ENCODE measurements at places on chromosomes 7 and 10.

- no peaks in the 10 kb centered on the region for H3K27me3 ChIP-seq
- no peak overlapping the region for H3K27ac ChIP-seq
- no peaks in the 10 kb centered on the region for H3K4me1 ChIP-seq
Observed at GRCh38 chr7:142176901-142177300, 65.4 kb downstream of the MGAM2 start.

- H3K4me1 ChIP-seq, result no peaks in the 10 kb centered on the region
- no peak overlapping the region for H3K4me3 ChIP-seq
- no peak overlapping the region for H3K27ac ChIP-seq
- no peak for DNase-seq
- H3K36me3 ChIP-seq, result no peaks in the 10 kb centered on the region
Observed at GRCh38 chr7:105890290-105890997, 14.0 kb upstream of the ATXN7L1 start.

- H3K27me3 ChIP-seq, result no peaks in the 10 kb centered on the region
- H3K36me3 ChIP-seq, result no peaks in the 10 kb centered on the region
- DNase-seq, result no peak
- H3K27ac ChIP-seq, result no peak overlapping the region
Observed at GRCh38 chr7:129479831-129480230, 22.5 kb upstream of the SMKR1 start.

DNA sequence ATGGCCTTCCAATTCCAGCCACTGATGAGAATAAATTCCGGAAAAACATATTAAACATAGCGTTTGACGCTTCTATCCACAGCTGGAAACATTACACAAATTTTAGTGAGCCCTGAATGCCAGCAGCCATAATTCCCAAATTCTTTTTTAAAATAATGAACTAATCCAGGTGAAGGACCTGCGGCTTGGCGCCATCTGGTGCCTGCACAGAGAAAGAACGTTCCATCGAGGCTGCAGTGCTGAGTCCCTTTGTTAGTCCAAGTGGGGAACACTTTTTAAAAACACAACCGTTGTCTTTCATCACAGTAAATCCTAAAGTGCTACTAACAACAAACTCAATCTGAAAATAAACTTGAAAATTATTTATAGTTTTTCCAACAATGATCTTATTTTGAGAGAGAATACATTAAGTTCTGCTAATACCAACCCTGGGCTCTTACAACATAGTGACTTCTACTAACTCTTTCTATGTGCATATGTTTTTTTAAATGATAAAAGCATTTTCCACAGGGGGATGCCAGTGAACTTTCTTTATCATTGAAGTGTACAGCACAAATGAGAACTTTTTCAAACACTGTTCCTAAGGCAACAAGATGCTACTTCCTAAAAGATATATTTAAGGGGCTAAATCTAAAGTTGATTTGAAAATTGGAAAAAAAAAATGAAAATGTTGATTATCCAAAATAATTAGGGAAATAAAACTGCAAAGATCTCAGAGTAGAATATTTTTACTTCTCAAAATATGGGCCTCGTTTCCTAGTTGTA lies 166.9 kb upstream of the RNF32 start:
- peak; percentile 31 for DNase-seq
- peaks cover 13% of the 10 kb centered on the region for H3K27me3 ChIP-seq
- no peaks in the 10 kb centered on the region for H3K36me3 ChIP-seq
- H3K27ac ChIP-seq, result no peak overlapping the region
- H3K4me1 ChIP-seq, result no peaks in the 10 kb centered on the region
- no peak overlapping the region for H3K4me3 ChIP-seq

DNA sequence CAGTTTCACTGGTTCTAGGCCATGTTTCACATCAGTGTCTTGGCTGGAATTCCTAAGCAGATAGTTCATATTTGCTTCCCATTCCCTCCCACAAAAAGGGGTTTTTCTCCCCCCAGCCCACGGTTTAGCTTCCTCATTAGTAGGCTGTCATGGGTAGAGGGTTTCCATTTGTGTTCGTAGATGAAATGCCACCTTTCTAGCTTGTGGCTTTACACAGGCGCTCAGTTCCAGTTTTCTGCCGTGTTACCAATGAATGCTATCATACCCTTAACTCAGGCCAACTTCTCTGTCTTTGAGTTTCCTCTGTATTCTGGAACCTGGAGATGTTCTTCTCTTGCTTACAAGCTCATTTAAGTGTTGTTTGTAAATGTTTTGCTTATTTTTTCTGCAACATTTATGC lies 26.8 kb downstream of the CALD1 start:
- peaks cover 3% of the 10 kb centered on the region for H3K27me3 ChIP-seq
- no peaks in the 10 kb centered on the region for H3K36me3 ChIP-seq
- no peaks in the 10 kb centered on the region for H3K4me1 ChIP-seq
- H3K4me3 ChIP-seq, result no peak overlapping the region
- no peak for DNase-seq

DNA sequence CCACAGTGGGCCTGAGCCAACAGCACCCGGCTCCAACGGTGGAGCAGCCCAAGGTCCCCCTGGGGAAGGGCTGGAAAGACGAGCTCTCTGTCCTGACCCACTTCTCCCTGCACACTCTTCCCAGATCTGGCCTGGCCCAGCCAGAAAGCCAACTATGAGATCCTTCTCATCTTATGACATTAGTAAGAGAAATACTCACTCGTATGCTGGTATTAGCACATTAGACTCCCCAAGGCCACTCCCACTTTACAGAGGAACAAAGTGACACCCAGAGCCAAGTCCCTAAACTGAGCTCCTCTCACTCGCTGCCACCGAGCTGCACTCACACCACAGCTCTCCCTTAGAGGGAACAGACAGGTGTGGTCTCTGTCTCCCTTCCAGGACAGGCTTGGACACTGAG lies 24.8 kb downstream of the DLG5 start:
- H3K36me3 ChIP-seq, result no peaks in the 10 kb centered on the region
- no peak overlapping the region for H3K27ac ChIP-seq
- H3K4me3 ChIP-seq, result no peak overlapping the region
- H3K27me3 ChIP-seq, result no peaks in the 10 kb centered on the region

GRCh38 chr10:82213784-82214183 lies 338.8 kb downstream of the NRG3 start:
- H3K27ac ChIP-seq, result no peak overlapping the region
- H3K4me3 ChIP-seq, result no peak overlapping the region
- H3K36me3 ChIP-seq, result no peaks in the 10 kb centered on the region
- DNase-seq, result no peak
- no peaks in the 10 kb centered on the region for H3K27me3 ChIP-seq
- H3K4me1 ChIP-seq, result no peaks in the 10 kb centered on the region

- no peaks in the 10 kb centered on the region for H3K4me1 ChIP-seq
- no peak overlapping the region for H3K27ac ChIP-seq
- H3K4me3 ChIP-seq, result no peak overlapping the region
- H3K27me3 ChIP-seq, result no peaks in the 10 kb centered on the region
- H3K36me3 ChIP-seq, result no peaks in the 10 kb centered on the region
Observed at GRCh38 chr7:36613031-36613614, 111.2 kb downstream of the AOAH start.

- H3K27me3 ChIP-seq, result peaks cover 30% of the 10 kb centered on the region
- H3K4me1 ChIP-seq, result no peaks in the 10 kb centered on the region
- no peak for DNase-seq
Observed at GRCh38 chr7:150858236-150859197, 6.2 kb downstream of the AOC1 start.

- peaks cover 16% of the 10 kb centered on the region for H3K4me1 ChIP-seq
- H3K27me3 ChIP-seq, result no peaks in the 10 kb centered on the region
- H3K4me3 ChIP-seq, result no peak overlapping the region
- H3K36me3 ChIP-seq, result peaks cover 47% of the 10 kb centered on the region
- no peak for DNase-seq
Observed at GRCh38 chr7:883055-884021, 7.0 kb downstream of the GET4 start.

- H3K27ac ChIP-seq, result no peak overlapping the region
- DNase-seq, result peak; percentile 2
- peaks cover 2% of the 10 kb centered on the region for H3K27me3 ChIP-seq
- no peaks in the 10 kb centered on the region for H3K36me3 ChIP-seq
- no peaks in the 10 kb centered on the region for H3K4me1 ChIP-seq
Observed at GRCh38 chr10:1374511-1375345, 318.5 kb downstream of the WDR37 start.

DNA sequence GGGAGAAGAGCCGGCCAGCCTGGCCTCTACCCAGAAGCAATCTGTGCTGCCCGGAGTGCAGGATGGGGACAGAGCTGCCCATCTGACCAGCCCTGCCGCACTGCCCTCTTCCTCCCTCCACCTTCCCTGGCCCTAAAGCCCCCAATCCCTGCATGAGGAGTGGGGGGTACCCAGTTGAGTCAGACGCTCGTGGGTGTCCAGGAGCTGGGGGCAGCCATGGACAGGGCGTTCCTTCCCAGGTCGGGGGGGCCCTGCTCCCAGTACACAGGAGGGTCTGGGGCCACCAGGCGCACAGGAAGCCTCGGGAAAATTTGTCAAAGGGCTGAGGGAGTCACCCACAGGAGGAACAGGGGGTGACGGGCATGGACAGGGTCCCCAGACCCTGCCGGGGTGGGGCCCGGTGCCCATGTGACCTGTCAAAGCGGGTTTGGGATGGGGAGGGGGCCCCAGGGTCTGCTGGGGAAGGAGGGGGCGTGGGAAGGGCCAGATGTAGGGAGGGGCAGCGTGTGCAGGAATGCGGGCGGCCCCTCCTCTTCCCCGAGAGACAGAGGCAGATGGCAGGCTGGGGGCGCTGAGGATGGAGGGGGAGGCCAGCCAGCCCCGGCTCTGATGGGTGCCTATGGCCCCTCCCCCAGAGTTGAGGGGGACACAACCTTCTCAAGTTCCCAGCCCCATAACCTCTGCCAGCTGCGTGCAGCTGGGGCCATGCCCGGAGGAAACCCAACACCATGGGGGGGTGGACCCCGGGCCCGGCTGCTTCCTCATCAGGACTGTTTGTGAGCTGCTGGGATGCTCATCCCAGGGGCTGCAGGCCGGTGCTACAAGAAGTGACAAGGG lies 21.5 kb upstream of the GRIFIN start:
- DNase-seq, result no peak
- no peak overlapping the region for H3K4me3 ChIP-seq

- H3K27me3 ChIP-seq, result no peaks in the 10 kb centered on the region
- DNase-seq, result no peak
- H3K36me3 ChIP-seq, result no peaks in the 10 kb centered on the region
- H3K4me1 ChIP-seq, result no peaks in the 10 kb centered on the region
- H3K27ac ChIP-seq, result no peak overlapping the region
- H3K4me3 ChIP-seq, result no peak overlapping the region
Observed at GRCh38 chr10:86288695-86289576, 77.7 kb downstream of the GRID1 start.

DNA sequence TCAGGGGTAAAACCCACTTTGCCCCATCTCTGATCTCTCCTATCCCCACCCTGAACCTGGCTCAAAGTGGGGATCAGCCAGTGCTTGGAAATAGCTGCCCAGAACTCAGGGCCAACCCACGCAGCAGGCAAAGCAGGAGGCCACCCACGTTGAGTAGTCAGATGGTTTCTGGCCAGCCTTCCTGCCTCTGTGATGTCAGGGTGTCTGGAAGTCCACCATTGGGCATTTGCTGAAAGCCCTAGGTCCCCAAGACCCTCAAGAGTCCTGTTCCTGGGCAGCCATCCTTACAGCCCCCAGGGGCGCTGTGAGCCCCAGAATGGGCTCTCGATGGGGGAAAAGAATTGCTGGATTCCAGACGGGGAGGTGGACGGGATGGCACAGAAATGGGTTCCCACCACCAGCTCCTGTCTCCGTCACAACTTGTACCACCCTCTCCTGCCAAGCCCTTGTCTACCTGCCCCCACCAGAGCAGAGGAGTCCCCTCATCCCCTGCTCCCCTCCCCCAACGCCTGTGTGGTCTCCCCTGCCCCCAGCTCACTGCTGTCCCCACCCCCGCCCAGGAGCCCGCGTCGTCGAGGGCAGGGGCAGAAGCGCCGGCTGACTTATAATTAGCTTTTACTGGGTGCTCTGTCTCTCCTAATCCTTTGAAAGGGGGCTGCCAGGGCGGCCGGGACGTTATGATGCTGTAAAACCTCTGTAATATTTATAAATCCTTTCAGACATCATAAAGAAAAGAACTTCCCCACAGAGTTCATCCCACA lies 3.9 kb downstream of the MYL10 start:
- H3K27me3 ChIP-seq, result peaks cover 17% of the 10 kb centered on the region
- no peak overlapping the region for H3K4me3 ChIP-seq
- no peak overlapping the region for H3K27ac ChIP-seq
- no peaks in the 10 kb centered on the region for H3K4me1 ChIP-seq
- DNase-seq, result no peak

GRCh38 chr7:84735677-84736076 lies 451.2 kb downstream of the SEMA3D start:
- H3K36me3 ChIP-seq, result no peaks in the 10 kb centered on the region
- H3K27me3 ChIP-seq, result no peaks in the 10 kb centered on the region
- no peak overlapping the region for H3K27ac ChIP-seq
- no peak overlapping the region for H3K4me3 ChIP-seq

DNA sequence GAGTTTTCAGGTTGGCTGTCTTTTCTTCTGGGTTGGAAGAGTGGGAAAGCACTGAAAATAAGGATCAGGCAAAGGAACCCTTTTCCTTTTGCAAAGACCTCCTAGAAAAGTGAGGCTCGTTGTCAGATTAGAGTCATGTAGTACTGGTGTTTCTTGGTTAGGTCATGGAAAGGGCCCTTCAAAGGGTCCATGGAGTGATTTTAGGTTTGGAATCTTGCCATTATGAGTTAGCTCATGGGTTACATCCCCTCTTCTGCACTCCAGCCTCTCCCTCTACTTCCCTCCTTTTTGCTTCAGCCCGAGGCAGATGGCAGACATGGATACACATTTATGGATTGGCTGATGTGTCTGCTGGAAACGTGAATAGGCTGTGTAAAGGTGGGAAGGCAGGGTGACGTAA lies 47.0 kb downstream of the CREB5 start:
- H3K36me3 ChIP-seq, result no peaks in the 10 kb centered on the region
- no peak overlapping the region for H3K4me3 ChIP-seq
- H3K4me1 ChIP-seq, result no peaks in the 10 kb centered on the region
- DNase-seq, result no peak
- no peak overlapping the region for H3K27ac ChIP-seq
- H3K27me3 ChIP-seq, result peaks cover 7% of the 10 kb centered on the region

GRCh38 chr7:113044394-113044793 lies 42.2 kb downstream of the GPR85 start:
- H3K27ac ChIP-seq, result no peak overlapping the region
- no peaks in the 10 kb centered on the region for H3K36me3 ChIP-seq
- H3K4me3 ChIP-seq, result no peak overlapping the region
- H3K27me3 ChIP-seq, result peaks cover 3% of the 10 kb centered on the region
- H3K4me1 ChIP-seq, result no peaks in the 10 kb centered on the region
- DNase-seq, result no peak

DNA sequence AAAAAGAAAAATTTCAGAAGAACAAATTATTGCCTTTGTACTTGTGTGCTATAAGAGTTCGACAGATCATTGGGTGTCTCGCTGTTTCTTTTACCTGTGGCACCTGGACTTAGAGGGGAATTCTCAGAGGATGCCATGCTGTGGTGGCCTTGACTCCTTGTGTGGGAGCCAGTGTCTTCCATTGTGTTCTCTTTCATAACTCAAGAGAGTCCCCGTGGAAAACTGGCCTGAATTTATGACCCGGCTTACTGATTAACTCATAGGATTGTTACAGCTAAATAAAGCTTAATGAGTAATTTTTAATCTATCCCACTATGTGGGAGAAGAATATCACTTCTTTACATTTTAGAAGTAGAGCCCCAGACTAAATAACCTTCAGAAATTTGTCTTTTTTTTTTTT lies 54.5 kb downstream of the UBE3C start:
- H3K27ac ChIP-seq, result no peak overlapping the region
- no peaks in the 10 kb centered on the region for H3K4me1 ChIP-seq
- no peak overlapping the region for H3K4me3 ChIP-seq
- DNase-seq, result no peak
- peaks cover 91% of the 10 kb centered on the region for H3K36me3 ChIP-seq

- no peak overlapping the region for H3K4me3 ChIP-seq
- no peak for DNase-seq
- no peaks in the 10 kb centered on the region for H3K27me3 ChIP-seq
- no peak overlapping the region for H3K27ac ChIP-seq
- H3K36me3 ChIP-seq, result no peaks in the 10 kb centered on the region
- H3K4me1 ChIP-seq, result no peaks in the 10 kb centered on the region
Observed at GRCh38 chr7:83697804-83698530, 49.0 kb upstream of the SEMA3E start.
